Fibroblast of skin of abdomen (primary cell): ENCODE measurements at places on chromosomes 7 and 10.
A peak's percentile ranks its signal among the peaks of the same experiment; 100 is the strongest.

GRCh38 chr7:12907774-12908173 lies 220.3 kb downstream of the ARL4A start:
- no peak for DNase-seq

DNA sequence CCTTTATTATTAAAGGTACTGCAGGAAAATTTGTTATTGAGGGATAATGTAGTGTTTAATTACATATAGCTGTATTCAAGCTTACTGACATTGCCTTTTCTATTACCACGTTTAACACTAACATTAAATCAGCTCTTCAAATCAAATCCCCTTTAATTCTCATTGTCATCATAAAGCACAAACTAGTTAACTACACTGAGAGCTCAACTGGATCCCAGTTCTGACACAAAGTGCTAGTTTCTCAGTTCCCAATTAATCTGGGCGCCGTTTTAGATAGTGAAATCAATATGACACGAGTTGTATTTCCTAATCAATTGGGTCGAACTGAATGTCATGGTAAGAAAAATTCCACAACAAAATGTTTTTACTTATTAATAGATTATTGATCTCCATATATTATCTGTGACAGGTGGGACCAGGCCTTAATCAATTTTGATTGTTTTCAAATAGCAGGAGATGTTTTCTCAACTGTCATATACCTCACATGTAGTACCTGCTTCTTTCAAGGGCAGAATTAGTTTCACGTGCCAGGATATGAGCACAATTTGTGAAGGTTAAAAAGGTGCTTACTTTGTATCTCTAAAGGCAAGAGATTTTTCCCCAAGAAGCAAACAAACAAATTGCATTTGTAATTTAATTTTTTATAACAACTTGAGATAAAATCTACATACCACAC lies 71.0 kb downstream of the AASS start:
- no peak for DNase-seq

- no peak for DNase-seq
These were observed 1250.9 kb downstream of the TYW1 start for GRCh38 chr7:68247571-68247970.

DNA sequence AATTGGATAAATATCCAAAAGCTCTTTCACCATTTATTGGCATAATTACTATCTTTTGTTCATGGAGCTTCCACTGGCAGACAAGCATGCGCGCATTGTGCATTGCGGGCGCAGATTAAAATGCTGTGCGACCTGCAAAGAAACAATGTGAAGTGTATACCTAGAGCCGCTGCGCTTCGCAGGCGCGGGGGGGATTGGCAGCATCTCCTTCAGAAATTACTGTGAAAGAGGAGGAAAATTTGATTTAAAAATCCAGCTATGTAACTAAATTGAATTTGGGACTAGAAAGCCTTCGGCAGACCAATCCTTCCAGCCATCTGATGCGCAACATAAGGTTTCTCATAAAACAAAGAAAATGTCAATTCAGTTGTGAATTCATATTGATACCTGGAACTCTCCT lies 10.3 kb upstream of the NPM3 start:
- no peak for DNase-seq

GRCh38 chr10:103733045-103733419 lies 122.3 kb downstream of the SH3PXD2A start:
- DNase-seq: no peak

DNA sequence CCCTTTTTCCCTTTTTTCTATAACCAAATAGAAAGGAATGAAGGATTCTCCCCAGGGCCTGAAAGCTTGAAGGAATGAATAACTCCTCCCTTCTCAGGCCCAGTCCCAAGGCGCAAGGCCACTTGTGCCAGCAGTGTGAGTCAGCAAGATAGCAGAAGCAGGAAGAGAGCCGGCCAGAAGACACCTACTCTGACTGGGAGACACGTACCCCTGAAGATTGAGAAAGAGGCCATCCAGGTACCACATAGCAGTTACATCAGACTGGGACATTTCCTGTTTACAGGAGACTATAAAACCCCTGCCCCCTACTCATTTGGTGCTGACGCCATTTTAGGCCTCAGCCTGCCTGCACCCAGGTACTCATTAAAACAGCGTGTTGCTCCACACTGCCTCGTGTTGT lies 65.5 kb downstream of the LRRC17 start:
- peak; percentile 44 for DNase-seq

DNA sequence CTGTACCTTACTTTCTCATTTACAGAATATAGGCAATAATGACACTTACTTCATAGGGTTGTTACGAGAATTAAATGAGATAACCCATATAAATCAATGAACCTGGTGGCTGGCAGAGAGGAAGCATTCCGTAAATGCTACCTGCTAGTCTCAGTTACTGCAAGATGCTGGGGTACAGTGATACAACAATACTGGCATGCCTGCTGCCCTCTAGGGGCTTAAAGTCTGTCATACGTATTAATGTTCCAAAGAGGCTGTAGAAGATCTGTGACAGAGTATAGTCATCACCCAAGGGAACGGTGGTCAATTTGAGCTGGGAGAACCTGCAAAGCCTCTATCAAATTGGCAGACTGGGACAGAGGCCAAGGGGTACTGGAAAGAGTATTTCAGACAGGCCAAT lies 421.5 kb downstream of the GPAM start:
- DNase-seq: no peak

- DNase-seq: peak; percentile 52
These were observed 174.8 kb downstream of the DKK1 start for GRCh38 chr10:52488606-52489485.

DNA sequence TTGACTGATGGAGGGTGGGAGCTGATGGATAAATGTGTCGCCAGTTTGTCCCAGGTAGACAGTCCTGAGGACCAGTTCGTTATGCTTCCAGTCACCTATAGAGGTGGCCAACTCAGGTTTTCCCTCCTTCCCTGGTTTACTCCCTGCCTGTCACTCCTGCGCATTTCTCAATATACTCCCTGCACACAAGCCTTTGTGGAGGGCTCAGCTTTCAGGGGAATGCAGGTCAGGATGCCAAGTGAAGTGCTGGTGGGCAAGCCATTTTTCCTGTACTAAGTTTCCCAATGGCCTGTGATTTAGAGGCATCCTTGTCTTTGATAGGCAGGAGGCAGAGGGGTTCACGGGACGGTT lies 473.5 kb upstream of the ZMIZ1 start:
- no peak for DNase-seq

GRCh38 chr7:101669307-101669706 lies 40.2 kb upstream of the MYL10 start:
- no peak for DNase-seq

DNA sequence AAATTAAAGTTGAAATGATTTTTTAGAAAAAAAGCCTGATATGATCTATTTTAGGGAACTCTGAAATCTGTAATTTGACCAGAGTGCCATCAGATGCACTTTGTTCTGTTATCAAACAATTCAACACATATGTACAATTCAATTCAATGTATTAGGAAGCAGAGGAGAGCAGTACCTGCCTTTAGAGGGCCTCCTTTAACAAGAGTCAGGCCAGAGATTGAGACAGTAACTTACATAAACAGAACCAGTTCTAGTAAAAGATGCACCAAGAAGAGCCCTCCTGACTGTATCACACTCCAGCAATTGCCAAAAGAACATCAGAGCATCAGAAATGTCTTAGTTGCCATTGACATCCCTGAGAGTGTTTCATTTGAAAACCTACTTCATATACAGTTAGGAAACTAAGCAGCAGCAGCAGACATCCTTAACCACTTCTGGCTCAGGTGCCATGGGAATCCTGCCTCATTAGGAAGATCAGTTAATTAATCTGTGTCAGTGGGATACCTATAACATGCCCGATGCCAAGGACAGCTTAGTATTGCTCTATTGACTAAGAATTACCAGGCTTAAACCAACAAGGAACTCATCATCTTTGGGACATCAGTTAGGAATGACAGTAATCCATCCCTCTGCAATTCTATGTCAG lies 1222.6 kb upstream of the LRRN3 start:
- no peak for DNase-seq

- DNase-seq: peak; percentile 85
These were observed 47.9 kb downstream of the FHIP2A start for GRCh38 chr10:114869520-114869892.

- DNase-seq: no peak
These were observed 234.2 kb downstream of the CCSER2 start for GRCh38 chr10:84562592-84562991.

DNA sequence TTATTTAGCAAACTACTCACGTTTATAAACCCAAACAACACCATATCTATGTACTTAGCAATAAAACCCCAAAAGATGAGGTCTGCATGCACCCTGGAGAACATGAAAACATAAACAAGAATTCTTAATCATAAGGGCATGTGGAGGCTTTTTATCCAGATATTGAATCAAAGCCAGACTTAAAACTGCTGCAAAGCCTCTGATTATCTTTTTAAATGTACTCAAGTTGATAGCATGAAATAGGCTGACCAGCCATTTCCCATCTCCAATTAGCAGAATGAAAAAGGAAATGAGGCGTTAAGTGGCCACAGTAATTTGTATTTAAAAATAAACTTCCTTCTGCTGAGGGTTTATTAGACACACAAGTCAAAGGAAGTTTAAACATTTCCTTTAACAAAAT lies 48.3 kb downstream of the ITIH5 start:
- no peak for DNase-seq

DNA sequence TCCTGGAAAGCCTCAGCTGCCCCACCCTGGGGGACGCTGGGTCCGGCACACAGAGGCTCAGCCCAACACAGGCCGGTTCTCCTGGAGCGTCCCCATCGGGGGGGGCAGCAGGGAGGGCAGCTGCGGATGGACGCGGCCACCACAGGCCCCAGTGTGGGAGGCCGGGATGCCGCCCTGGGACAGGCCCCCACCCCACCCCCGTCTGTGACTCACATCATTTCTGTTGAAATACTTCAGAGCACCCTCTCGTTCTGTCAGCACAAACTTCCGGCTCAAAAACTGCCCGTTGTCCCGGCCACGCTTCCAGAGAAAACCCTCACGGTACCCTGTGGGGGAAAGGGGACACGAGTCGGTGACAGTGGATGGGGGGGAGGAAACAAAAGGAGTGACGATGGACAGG lies 28.5 kb downstream of the GET4 start:
- DNase-seq: peak; percentile 16

DNA sequence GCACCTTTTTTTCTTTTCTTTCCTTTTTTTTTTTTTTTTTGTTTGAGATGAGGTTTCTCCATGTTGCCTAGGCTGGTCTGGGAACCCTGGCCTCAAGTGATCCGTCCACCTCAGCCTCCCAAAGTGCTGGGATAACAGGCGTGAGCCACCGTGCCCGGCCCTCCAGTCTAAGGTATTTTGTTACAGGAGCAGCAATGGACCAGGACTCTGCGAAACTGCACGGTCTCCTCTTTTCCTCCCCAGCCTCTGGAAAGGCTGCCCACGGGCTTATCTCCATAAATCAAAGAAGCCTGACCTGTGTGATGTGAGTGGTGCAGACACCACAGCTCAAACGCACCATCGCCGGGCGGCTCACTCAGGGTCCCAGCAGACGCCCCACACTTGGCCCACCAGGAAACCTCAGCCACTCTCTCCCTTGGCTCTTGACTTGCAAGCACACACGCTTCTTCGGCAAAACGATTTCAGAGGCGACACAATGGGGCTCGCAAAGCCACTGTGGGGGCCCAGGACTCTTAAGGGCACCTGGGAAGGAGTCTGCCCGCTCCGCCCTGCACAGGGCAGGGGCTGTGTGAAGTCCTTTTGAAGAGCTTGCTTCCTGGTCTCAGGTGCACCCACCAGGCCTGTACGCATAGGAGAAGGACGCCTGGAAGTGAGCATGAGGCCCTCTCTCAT lies 20.6 kb downstream of the WDR86 start:
- DNase-seq: no peak

GRCh38 chr7:112212571-112212970 lies 6.1 kb downstream of the ZNF277 start:
- no peak for DNase-seq

- DNase-seq: no peak
These were observed 23.4 kb upstream of the EGR2 start for GRCh38 chr10:62839590-62839989.

GRCh38 chr7:159027056-159027788 lies 117.4 kb downstream of the VIPR2 start:
- no peak for DNase-seq

DNA sequence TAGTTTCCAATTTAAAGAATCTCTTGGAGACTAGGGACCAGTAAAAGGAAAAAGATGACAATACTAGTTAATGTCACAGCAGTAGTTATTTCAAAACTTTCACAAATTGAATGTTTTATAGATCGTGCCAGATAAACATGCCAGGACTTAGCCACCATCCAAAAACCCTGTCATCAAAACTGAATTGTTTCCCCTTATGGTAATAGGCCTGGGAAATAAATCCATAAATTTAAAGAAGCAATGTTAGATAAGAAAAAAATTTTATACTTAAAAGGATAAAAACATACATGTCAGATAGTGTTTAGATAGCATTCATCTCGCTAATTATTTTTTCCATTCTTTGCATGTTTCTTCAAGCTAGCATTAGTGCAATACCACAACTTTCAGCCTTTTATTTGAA lies 71.2 kb downstream of the SUGCT start:
- no peak for DNase-seq

DNA sequence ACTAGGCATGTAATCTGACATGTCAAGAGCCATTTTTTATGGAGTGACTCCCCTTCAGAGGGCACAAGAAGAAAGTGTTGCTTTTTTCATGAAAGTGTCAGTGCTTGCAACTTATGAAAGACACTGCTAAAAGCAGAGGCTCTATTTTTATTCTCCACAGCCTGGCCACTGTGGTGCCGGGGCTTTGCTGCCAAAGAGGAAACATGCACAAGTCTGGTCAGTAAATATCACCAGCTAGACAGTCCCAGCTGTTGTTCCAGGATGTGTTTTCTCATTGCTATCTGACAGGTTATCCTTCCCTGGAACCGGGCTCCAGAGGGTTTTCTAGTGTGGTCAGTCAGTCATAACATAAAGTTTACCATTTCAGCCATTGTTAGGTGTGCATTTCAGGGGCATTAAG lies 180.7 kb upstream of the PITRM1 start:
- DNase-seq: no peak

DNA sequence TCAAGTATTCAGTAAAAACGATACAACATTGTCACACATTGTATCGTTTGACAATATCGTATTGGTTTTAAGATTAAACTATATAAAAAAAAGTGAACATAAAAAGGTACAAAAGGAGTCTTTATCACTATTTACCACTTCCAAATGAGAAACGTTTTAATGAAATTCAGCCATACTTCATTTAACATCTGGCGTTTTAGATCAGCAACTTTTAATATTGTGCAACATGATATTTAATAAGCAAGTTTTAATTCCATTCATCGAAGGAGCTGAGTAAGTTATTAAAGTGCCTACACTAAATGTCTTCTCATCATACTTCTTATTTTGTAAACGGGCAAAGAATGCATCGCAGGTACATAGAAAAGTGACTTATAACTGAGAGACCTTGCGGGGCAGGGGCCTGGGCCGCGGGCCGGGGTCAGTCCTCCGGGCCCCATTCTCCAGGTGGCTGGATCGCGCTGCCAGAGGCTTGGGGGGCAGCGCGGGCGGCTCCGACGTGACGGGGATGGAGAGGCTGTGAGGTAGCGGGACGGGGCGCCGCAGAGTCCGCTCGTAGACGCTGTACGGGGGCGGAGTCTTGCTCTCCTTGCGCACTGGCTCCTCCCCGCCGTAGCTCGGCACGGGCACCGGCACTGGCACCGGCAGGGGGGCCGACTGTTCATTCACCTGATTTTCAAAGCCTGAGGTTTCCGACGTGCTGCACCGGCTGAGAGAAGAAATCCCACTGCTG lies 165.8 kb upstream of the IMMP2L start:
- DNase-seq: no peak

GRCh38 chr10:99365736-99366135 lies 36.6 kb downstream of the CNNM1 start:
- DNase-seq: peak; percentile 9
